ENCODE measurements at places on chromosomes 4 and X.

DNA sequence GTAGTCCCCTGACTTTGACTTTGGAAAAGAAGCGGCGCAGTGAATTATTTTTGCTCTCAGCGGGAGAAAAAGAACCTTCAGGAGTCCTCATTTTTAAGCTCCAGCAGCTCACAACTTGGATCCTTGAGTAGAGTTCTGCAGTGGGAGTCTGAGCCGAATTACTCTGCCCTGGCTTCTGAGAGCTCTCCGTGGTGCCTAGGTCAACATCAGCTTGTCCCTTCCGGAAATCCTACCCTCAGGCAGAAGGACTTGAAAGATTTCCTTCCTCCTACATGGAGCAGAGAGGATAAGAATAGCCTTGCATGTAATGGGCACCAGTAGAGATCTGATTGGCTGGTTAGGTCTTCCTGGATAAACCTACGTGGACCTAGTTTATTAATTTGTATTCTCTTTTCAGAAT lies 549.7 kb upstream of the TENM3 start:
- no peak for DNase-seq

DNA sequence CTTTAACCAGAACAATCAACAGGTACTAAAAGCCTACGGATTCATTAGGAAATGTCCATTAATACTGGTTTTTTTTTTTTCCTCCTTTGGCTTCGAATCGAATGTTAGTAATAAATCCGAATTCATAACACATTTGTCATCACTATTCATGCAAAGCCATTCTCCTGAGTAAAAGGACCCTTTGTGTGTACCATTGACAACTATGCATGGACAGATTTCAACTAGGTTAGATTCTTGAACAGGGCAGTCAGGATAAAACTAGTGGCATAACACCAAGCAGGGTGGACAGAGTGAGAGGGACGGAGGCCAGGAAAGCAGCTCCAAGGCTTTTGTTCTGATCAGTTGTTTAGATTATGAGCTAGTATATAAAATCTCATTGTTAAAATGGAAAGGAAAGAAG lies 1722.0 kb upstream of the TENM3 start:
- DNase-seq = no peak

- no peak for DNase-seq
Observed at GRCh38 chr4:82789025-82789776, 9.4 kb downstream of the SCD5 start.

GRCh38 chrX:48890934-48891401 lies 6.6 kb downstream of the TIMM17B start:
- peak; percentile 31 for DNase-seq

DNA sequence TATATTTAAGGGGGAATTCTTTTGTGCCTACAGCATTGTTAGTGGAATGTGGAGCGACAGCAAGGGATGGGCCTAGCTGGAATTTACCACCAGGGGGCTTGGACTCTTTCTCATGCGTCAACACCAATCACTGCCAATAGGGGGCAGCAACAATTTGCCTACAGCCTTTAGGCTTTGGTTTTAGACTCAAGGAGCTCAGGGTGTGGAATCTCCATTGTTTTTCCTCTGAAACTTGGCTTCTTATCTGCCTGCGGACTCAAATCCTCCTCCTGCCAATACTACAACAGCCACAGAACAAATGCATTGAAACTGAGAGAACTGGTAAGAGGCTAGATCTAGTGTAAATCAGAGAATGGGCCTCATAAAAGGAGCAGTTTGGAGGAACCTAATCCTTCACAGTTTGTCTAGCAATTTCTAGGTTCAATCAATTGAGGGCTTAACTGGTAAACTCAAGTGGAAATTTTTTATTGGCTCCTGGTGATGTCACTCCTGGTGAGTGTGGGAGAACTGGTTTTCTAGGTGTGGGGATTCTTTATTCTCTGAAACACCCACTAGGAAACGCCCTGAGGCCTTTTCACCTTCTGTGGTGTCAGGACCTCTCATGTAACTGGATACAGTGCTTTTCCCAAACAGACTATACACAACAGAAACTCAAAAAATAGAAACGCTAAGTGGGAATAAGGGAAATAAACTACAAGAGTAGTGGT lies 27.9 kb upstream of the TMSB4X start:
- no peak for DNase-seq

DNA sequence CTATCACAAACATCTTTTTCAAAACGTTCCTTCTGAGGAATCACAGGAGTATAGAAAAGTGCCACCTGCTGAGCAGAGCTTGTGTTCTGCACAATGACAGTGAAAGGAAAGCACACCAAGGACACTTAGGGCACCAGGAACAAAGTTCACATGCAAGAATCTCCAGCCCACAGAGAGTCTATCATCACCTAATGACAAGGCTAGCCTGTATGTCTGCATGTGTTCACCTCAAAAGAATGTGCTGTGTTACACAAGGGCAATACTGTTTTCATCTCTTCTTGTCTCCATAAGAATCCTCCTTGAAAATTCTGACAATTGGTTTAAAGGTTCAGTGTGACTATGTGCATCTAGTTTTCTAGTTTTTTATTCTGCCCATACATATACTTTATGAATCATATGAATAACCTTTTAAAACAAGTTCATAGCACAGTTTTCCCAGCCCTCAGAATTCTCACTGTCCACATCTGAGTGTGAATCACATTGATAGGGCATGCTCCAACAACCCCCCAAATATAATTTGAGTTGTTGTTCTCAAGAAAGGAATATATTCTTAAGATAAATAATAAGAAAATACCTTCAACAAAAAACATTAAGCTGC lies 118.0 kb downstream of the PWWP3B start:
- no peak for DNase-seq

DNA sequence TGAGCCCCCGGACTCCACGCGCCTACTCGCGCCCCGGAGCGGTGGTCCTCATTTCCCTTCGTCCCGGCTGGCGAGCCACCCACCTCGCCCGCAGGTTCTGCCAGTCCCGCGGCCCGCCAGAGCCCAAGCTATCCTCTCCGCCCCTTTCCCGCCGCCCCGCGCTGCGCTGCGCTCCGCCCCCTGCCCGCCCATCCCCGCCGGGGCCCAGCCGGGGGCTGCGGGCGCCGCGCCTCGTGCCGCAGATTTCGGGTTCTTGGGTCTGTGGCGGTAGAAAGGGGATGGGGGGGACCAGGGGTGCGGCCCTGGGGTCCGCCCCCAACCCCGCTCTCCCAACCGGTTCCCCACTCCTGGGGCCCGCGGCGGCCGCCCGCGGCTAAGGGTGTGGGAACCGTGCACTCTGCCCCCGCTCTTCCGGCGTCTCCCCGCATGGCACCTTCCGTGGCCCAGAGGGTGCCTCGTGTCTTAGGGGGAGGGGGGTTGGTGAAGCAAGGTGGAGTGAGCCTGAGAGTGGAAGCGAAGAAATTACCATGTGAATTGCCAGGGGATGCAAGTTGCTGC lies 650.8 kb upstream of the DIPK2B start:
- DNase-seq = no peak

DNA sequence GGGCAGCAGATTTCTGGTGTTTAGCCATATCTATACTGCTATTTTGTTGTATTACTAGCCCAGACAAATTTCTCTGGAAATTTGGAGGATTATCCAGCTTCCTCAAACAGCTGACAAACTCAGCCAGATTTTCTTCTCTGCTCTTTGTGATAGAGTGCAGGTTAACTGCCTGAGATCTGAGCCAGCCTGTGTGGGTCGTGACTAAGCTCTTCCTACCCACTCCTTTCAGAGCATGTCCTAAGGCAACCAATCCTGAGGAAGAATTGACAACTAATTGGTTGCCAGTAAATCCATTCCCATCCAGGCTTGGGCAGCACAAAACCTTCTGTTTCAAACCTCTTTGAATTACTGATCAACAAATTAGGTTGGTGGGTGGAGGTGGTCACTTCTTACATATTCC lies 2.5 kb upstream of the GABRA2 start:
- DNase-seq = peak; percentile 15

DNA sequence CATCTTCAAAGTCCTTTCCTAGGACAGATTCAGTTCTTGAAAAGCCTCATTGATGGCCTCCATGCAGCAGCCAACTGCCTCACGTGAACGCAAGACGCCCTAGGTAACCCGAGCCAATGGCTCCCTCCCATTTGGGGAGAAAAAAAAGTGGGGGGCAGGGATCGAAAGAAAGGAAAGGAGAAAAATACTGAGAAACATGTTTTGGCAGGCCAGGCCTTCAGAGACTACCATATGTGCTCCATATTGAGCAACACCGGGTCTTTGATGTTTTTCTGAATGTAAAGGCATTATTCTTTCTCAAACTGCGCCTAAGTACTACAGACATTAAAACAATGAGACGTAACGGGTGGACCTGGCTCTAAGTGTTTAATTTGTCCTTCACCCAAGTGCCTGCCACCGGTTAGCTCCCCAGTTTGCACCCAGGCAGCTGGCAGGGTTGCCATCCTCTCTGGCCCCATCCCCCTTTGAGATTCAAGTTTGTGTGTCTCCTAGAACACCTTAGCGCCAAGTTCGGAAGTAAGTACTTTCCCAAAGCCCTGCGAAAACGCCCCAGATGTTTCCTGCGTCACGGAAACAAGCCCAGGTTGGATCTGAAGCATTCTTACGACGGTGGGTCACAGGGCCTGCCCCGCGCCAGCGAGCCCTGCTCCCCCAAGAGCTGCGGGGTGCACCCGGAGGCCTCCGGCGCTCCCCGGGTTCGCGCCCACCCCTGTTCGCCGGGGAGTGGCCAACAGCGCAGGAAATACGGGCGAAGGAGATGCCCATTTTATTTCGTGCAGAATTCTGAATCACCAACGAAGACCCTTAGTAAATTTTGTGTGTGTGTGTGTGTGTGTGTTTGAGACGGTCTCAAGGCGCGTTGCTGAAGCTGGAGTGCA lies 30.1 kb downstream of the HAND2 start:
- no peak for DNase-seq

- DNase-seq = no peak
Observed at GRCh38 chr4:81355136-81355535, 116.6 kb downstream of the RASGEF1B start.

DNA sequence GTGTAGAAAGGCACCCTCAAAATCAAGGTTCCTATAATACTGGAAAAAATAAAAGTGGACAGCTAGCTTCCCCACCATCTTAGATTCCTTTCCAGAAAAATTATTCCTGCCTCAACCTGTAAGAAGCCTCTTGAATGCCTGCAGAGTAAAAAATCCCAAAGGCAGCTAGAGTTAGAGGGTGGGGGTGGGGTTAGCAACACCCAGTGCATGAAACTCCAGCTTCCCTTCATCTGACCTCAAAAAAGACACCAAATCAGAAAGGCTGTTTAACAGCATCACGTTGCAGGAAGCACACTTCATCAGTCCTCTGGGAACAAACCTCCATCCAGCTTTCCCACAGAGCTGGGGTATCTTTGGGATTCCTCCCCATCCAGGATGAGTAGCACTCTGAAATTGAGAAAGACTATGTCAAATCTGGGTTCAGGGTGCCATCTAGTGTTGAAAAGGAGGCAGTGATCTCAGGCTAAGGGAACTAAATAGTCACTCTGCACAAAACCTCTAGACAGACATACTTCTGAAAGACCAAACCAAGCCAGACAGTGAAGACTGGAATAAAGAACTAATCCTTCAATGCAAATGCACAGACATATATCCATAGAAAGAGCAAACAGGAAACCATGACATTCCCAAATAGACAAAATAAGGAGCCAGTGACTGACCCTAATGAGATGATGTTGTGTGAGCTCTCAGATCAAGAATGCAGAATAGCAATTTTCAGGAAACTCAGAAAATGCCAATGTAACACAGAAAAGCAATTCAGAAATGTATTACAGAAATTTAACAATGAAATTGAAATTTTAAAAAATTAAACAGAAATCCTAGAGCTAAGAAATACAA lies 97.9 kb downstream of the ARHGEF9 start:
- no peak for DNase-seq

- no peak for DNase-seq
Observed at GRCh38 chrX:43450355-43450754, 205.7 kb upstream of the MAOA start.

DNA sequence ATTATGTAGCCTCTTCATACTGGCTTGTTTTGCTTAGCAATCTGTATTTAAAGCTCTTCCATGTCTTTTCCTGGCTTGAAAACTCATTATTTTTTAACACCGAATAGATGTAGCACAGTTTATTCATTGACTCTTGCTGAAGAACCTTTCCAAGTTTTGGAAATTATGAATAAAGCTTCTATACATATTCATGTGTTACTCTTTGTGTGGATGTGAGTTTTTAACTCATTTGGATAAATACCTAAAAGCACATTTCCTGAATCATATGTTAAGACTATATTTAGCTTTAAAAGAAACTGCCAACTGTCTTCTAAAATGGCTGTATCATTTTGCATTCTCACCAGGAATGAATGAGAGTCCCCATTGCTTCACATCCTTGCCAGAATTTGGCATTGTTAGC lies 2061.7 kb upstream of the AGA start:
- DNase-seq = no peak

Measured in occipital lobe (tissue), 3 donors.